ENCODE measurements at places on chromosomes 6 and 20. TPM values are rescaled to one million over a fixed set of nuclear protein-coding genes. Genes with fewer than 3 reads are reported as not detected.

GRCh38 chr6:3776881-3777507 lies 25.5 kb upstream of the PXDC1 start:
- DNase-seq: no peak

- no peak for DNase-seq
Observed at GRCh38 chr6:94227741-94228140, 808.4 kb upstream of the EPHA7 start.

GRCh38 chr20:50470264-50470858 lies 39.8 kb upstream of the PTPN1 start:
- DNase-seq: no peak

GRCh38 chr6:3090013-3090412 lies 21.7 kb downstream of the RIPK1 start:
- no peak for DNase-seq

GRCh38 chr20:14632906-14633305 lies 295.5 kb upstream of the FLRT3 start:
- no peak for DNase-seq

DNA sequence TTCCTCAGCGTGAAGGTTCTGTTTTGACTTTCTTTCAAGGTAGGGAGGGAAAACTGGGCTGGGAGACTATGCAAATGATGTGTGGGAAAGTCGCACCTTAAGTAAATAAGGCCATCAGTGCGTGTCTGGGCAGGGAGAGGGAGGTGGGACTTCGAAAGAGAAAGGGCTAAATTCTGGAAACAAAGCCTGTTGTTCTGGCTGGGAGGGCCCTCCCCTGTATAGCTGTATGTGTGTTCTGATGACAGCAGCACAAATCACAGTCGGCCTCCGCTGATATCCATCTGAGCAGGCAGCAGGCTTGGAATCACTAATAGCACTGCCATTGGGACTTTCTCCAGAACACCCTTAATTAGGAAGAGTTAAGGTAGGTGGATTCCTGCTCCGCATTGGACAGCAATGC lies 19.2 kb downstream of the JAG1 start:
- no peak for DNase-seq

- no peak for DNase-seq
Observed at GRCh38 chr6:163248051-163248450, 166.5 kb upstream of the QKI start.

DNA sequence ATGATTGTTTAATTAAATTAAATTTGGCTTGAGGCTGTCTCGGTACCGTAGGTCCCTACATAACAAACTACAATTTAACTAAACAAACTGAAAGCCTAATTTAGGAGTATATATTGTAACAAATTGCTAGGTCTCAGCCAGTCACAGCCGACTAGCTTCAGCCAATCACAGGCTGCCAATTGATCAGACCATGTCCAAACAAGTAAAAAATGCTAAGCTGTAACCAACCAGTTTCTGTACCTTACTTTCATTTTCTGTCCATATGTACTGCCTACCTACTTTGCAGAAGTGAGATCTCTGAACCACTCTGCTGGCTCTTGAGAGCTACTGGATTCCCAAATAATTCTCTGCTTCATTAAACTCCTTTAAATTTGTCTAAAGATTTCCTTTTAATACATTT lies 648.0 kb upstream of the GJE1 start:
- no peak for DNase-seq

- DNase-seq: no peak
Observed at GRCh38 chr20:10412591-10413408, 21.2 kb downstream of the MKKS start.

DNA sequence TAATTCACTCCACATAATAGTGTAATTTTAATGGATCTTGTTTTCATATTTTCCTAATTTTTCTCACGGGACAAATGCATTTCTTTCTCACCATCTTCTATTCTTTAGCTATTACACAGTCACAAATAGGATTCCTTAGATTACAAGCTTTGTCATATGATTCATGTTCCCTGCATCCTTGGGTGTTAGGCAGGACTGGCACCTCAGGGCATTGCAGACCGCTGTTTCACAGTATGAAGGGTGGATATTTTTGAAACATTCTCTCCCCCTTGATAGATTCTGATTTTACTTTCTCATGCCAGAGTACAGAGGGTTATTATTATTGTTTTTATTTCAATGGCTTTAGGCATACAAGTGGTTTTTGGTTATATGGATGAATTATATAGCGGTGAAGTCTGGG lies 602.5 kb downstream of the PHF3 start:
- DNase-seq: no peak

GRCh38 chr20:1657556-1658334 lies at the start of gene SIRPG:
Gene SIRPG (minus strand): TSS chr20:1657779. CDS start chr20:1657714, 65 bp downstream.
- DNase-seq: no peak

DNA sequence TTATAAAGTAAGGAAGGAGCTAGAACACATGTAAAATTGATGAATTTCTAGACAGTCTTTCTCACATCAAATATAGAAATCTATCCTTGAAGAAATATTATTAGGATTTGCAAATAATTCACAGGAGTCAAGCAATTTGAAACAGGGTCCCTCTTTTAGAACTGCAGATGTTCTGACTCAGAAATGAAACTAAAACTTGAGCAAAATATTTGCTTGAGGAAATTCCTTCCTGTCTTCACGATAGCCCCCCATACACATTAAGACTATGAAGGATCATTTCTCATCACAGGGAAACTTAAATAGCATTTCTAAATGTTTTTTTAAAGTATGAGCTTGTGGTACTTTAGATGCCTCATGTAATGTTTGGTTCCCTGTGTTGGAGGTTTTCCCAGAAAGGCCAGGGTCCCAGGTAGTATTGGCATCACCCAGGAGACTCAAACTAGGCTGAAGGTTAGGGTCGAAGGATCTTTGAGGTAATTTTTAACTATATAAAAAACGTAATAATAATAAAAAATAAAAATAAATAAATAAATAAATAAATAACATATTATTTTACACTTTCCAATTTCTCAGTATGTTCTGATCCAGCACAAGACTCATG lies 144.0 kb upstream of the TBX18 start:
- no peak for DNase-seq

DNA sequence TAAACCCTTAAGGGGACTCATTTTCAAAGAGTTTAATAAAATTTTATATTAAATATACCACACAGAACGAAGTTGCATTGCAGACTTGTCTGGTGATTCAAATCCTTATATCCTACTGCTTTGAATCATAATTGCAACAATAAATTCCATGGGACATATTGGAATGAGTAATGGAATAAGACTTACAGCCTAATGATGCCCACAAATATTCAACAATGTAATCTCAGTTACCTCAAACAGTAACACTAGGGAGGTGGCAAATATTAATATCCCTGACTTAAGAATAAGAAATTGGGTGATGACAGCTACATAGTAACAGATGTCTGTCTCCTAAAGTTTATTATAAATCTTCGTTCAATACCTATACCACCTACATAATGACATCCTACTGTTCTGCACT lies 52.6 kb downstream of the BMP5 start:
- no peak for DNase-seq

DNA sequence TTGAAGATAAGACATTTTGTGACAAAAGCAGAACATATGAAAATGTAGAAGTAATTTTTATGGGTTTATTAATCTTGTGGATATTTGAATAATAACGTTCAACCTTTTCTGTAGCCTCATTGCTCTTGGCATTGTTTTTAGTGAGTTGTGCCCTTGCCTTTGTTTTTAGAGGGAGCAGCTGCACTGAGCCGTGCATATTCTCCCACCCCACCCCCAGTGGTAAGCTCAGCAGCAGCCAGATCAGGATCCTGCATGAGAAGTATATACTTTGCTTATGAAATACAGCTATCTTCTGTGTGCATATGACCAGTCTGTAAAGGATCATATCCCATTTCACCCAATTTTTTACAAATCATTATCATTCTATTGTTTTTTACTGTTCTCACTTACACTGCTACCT lies 184.2 kb downstream of the COL9A1 start:
- no peak for DNase-seq

GRCh38 chr6:155628306-155628705 lies 172.7 kb upstream of the NOX3 start:
- DNase-seq: no peak

- no peak for DNase-seq
Observed at GRCh38 chr6:149229096-149229495, 88.4 kb upstream of the TAB2 start.

GRCh38 chr6:6711832-6712448 lies 123.4 kb downstream of the LY86 start:
- DNase-seq: no peak

DNA sequence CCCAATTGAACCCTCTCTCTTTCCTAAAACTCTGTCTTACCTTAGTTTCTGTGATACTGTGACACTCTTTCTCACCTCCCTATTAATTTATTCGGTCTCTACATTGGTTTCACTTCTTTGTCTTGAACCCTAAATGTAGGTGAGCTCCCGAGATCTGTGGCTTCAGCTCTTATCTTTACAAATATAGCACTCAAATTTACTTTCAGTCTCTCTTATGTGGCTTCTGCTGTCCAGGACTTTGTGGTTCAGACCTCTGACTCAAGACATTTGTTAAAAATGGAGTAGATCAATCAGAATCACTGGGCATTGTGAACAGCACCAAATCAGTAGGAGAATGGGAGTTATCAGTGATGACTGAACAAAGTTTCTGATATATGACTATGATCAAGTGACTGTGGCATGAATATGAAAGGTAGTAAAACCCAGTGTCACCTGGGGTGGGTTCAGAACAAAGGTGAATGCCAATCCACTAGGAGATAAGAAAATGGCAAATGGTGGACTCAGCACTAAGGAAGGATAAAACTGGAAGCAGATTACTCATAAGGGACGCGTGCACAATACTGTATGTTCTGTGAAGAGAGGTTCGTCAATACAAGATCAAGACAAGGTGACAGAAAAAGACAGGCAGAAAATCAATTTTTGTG lies 27.2 kb downstream of the IL17F start:
- DNase-seq: no peak

GRCh38 chr6:91428953-91429560 lies 842.2 kb upstream of the MAP3K7 start:
- no peak for DNase-seq

DNA sequence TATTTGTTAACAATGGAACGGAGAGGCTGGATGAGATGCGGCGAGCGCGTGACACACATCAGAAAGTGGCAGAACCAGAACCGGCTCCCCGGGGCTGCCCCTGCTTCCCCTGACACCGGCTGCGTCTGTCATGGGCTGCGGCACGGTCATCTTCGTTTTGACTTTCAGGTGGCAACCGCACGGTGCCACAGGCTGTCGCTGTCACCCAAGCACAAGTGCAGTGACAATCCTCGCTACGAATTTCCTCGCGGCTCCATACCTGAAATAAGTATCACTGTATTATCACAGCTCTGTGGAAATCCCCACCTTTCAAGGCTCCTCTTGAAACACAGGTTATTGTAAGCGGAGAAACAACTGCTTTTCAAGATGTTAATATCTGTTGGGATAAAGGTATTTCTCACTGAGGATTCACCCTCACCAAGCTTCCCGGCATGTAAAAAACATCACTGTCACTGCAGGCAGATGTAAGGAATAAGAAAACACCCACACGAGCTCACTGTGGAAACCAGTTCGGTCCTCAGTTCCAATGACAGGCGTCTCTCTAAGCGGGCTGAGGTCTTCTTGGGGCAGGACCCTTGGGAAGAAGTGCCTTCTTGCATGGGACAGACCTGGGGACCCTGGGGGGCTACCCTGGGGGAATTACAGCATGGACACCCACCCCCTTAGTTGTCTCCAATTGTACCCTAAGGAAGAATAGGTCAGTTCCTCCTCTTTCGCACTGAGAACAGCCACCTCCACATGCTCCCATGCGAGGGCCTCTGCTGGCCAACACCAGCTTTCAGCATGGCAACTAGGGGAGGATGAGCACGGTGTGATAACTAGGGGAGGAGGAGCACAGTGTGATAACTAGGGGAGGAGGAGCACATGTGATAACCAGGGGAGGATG lies 86.3 kb downstream of the DACT2 start:
- DNase-seq: no peak

GRCh38 chr20:2606507-2607006 lies 45.9 kb upstream of the NOP56 start:
- no peak for DNase-seq

GRCh38 chr6:50998905-50999304 lies 180.2 kb downstream of the TFAP2B start:
- DNase-seq: no peak

- DNase-seq: no peak
Observed at GRCh38 chr20:3869839-3870634, 19.1 kb upstream of the PANK2 start.

- DNase-seq: no peak
Observed at GRCh38 chr20:2657241-2657640, 4.8 kb downstream of the NOP56 start.

- DNase-seq: no peak
Observed at GRCh38 chr6:108161724-108162282, 4.0 kb upstream of the NR2E1 start.

DNA sequence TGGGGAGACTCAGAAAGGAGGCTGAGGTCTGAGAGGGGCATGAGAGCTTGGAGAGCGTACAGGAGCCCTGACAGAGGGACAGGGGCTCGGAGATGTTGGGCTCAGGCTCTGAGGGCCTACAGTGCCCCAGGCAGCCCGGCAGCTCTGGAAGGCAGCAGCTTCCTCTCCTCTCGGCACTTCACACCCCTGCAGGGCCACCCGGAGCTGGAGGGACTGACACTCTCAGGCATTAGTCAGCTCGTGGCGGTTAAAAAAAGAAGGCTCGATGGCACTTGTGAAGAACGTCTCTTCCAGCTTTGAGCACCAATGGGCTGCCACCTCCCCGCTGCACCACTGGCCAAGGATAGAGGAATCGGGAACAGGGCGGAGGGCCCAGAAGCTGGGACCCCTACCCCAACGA lies 62.6 kb upstream of the SIRPA start:
- DNase-seq: no peak

GRCh38 chr20:528923-529604 lies 14.5 kb downstream of the CSNK2A1 start:
- no peak for DNase-seq

- peak; percentile 16 for DNase-seq
Observed at GRCh38 chr20:37475252-37475651, 45.8 kb upstream of the NNAT start.

DNA sequence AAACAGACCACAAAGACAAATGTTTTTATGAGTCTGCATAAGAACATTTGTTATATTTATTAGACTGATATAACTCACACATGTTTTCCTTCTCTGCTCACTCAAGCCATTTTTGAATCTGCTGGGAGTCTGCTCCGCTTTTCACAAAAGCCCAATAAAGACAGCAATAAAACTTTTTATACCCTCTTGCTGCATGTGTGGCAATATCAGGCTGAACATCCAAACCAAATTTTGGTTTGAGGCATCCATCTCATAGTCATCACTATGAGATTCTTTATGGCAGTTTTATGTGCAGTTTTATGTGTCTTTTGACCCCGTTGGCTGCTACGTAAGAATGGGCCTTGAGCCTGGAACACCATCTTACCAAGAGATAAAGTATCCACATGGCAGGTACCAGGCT lies 1276.8 kb upstream of the ADGRB3 start:
- DNase-seq: no peak

The CTCFL gene
- 2.5 TPM for polyA plus RNA-seq

The HTR1B gene
- polyA plus RNA-seq: 0.69 TPM

The PRRT1 gene
- 2.6 TPM for polyA plus RNA-seq

The EDN1 gene
- 6.8 TPM for polyA plus RNA-seq

The MCHR2 gene
- polyA plus RNA-seq: not detected

The WFDC10B gene
- not detected for polyA plus RNA-seq

The OR2H1 gene
- not detected for polyA plus RNA-seq

The CRISP3 gene
- 0.24 TPM for polyA plus RNA-seq

The STX11 gene
- 0.73 TPM for polyA plus RNA-seq

The AURKA gene
- polyA plus RNA-seq: 16.6 TPM

The NMBR gene
- polyA plus RNA-seq: 0.21 TPM

The CCN6 gene
- 1.4 TPM for polyA plus RNA-seq

The CLVS2 gene
- 0.28 TPM for polyA plus RNA-seq

The OPN5 gene
- 0.52 TPM for polyA plus RNA-seq

The KHDC1L gene
- 0.69 TPM for polyA plus RNA-seq

The ERVFRD-1 gene
- 0.21 TPM for polyA plus RNA-seq

The LST1 gene
- 4.6 TPM for polyA plus RNA-seq

The CDKAL1 gene
- 19.3 TPM for polyA plus RNA-seq

The BEND3 gene
- polyA plus RNA-seq: 8.6 TPM

Measured in right renal pelvis (tissue), 4 donors.